ENCODE measurements at places on chromosomes 12 and 14.

DNA sequence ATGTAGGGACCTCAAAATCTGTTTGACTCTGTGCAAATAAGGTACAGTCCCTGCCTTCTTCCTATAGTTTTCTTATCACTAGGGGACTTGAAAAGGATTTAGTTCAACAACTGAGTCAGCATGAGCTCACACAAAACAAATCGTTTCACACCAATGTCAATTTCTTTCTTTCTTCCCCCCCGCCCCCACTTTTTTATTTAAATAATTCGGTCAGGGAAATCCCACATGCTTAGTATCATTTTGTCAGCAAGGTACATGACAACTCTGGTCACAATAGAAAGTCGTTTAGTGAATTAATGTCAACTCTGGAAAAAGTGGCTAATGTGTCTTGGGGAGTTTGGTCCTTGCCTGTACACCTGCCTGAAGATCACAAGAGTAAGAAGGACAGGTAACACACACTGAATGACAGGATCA lies 232.2 kb upstream of the PLEKHG7 start:
- no peak for DNase-seq

DNA sequence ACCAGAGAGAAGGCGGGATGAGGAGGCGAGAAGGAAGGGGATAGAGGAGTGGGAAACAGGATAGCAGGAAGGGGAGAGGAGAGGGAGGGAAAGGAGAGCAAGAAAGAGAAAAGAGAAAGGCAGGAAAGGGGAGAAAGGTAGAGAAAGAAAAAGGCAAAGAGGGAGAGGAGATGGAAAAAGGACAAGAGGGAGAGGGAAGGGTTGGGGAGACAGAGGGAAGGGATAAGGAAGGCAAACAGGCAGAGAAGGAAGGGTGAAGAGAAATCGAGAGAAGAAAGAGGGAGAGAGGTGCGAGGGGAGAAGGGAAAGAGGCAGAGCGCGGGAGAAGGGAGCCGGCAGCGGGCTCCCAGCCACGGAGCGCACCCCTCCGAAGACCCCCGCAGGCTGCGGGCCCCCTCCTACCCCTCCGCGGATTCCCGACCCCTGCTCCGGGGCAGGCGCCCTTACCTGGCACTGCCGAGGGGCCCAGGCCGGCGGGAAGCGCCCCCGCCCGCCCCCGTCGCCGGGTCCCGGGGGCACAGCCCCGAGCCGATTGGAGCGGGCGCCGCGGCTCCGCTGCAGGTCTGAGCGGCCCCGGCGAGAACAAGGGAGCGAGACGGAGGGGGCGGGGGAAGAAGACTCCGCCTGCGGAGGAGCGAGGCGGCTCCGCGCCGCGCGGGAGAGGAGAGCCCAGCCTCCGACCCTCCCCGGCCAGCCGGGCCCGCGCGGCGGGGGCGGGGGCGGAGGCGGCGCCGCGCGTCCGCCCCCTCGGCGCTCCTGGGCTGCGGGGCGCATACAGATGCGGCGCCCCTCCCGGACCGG lies at the start of gene CDH24:
CDH24 (minus strand) TSS at position 565 of the 801 bp plus-strand sequence. CDS start 1,787 bp downstream, outside the sequence.
- DNase-seq, result peak; percentile 80

DNA sequence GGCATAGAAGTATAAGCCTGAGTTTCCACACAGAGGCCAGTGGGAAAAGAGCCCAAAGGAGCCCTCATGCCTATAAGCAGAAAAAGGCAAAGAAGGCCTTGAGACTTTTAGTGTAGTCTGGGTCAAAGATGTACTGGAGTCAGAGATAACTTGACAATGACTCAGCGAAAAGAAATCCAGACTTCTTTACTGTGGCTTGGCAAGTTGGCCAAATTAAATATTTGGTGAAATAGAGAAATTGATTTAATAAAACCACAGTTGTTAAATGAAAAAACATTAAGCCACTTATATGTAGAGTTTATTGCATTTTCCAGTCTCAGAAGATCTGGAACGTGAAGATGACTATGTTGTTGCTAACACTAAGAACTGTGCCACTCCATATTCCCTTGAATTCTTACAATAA lies 105.1 kb downstream of the TMTC3 start:
- DNase-seq, result no peak

GRCh38 chr14:99129211-99129696 lies 142.7 kb downstream of the BCL11B start:
- DNase-seq, result no peak

DNA sequence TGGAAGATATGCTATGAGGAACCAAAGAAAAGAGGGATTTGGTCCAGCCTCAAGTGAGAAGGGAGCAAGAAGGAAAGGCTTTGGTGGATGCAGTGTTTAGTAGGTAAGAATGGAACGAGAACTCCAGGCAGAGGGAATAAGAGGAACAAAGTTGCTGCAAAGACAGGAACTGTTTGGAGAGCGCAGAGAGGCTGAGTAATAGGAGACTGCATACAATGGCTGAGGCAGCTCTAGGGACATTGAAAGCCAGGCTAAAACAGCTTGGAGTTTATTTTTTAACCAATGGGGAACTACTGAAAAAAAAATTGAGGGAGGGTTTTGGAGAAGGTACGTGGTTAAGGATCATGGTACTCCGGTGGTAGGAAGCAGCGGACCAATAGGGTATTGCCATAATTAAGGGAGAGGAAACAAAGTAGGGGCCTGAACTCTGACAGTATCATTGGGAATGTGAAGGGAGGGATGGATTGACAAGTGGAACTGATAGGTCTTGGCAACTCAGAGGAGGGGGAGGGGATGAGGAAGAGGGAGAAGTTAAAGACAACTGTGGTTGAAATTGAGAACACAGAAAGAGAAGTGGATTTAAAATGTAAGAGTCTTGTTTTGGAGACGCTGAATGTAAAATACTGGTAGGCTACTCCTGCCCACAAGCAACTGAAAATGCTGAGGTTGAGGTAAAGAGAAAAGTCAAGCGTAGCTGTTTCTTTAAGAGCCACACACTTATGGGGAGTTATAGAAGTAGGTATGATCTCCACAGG lies 4.8 kb downstream of the ASCL4 start:
- DNase-seq, result no peak
